ENCODE measurements at places on chromosomes 2 and 18.

- no peak overlapping the region for H3K27ac ChIP-seq
- no peaks in the 10 kb centered on the region for H3K27me3 ChIP-seq
- peaks cover 13% of the 10 kb centered on the region for H3K4me1 ChIP-seq
- H3K36me3 ChIP-seq, result no peaks in the 10 kb centered on the region
Measured at GRCh38 chr2:23387221-23387550, 2.2 kb downstream of the KLHL29 start.

- no peaks in the 10 kb centered on the region for H3K4me1 ChIP-seq
- DNase-seq, result no peak
- peaks cover 25% of the 10 kb centered on the region for H3K27me3 ChIP-seq
- no peak overlapping the region for H3K27ac ChIP-seq
Measured at GRCh38 chr2:88451811-88452564, 505 bp downstream of the FOXI3 start.

GRCh38 chr2:84865181-84865783 lies 15.6 kb downstream of the TRABD2A start:
- H3K4me1 ChIP-seq, result no peaks in the 10 kb centered on the region
- H3K27me3 ChIP-seq, result no peaks in the 10 kb centered on the region
- no peaks in the 10 kb centered on the region for H3K36me3 ChIP-seq
- DNase-seq, result no peak

DNA sequence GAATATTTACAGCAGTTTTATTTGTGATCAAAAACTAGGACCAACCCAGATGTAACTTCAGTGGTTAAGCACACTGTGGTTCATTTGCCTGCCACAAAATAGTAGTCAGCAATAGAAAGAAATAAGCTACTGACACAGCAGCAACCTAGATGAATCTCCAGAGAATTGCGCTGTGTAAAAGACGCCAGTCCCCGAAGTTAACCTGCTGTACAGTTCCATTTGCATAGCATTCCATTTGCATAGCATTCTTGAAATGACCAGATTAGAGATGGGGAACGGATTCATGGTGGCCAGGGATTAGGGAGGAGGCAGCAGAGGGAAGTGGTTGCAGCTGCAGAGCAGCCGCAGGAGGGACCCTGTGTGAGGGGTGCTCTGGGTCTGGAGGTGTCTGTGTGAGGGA lies 39.3 kb upstream of the NFATC1 start:
- DNase-seq, result no peak
- H3K4me3 ChIP-seq, result no peak overlapping the region
- no peaks in the 10 kb centered on the region for H3K4me1 ChIP-seq
- H3K36me3 ChIP-seq, result peaks cover 9% of the 10 kb centered on the region
- H3K27ac ChIP-seq, result no peak overlapping the region

GRCh38 chr2:11303290-11304013 lies 41.0 kb downstream of the ROCK2 start:
- H3K4me3 ChIP-seq, result no peak overlapping the region
- H3K36me3 ChIP-seq, result no peaks in the 10 kb centered on the region
- H3K27me3 ChIP-seq, result no peaks in the 10 kb centered on the region
- peaks cover 8% of the 10 kb centered on the region for H3K4me1 ChIP-seq
- DNase-seq, result no peak

GRCh38 chr2:10204326-10205161 lies 82.0 kb downstream of the RRM2 start:
- H3K4me3 ChIP-seq, result no peak overlapping the region
- no peaks in the 10 kb centered on the region for H3K4me1 ChIP-seq
- no peak overlapping the region for H3K27ac ChIP-seq
- no peak for DNase-seq
- no peaks in the 10 kb centered on the region for H3K36me3 ChIP-seq

- H3K4me1 ChIP-seq, result peaks cover 5% of the 10 kb centered on the region
- DNase-seq, result no peak
- no peak overlapping the region for H3K27ac ChIP-seq
Measured at GRCh38 chr2:174246944-174247381, 1.4 kb downstream of the OLA1 start.

DNA sequence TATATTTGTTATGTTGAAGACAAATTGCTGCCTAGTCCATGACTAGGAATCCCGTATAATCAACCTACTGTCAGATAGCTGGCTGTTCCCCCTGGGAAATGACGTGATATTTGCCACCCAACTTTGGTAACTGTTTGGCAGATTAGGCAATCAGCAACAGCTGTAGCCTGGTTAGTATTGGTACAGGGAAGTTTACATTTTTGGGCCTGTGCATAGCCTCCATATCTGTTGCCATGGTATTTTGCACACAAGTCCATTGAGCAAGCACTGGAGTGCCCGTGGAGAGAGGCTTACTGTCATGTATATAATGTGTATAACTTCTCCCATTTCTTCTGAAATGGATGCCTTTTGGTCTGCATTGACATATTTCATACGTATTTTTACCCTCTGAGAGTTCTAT lies 27.7 kb downstream of the BIRC6 start:
- no peak overlapping the region for H3K4me3 ChIP-seq
- H3K27me3 ChIP-seq, result no peaks in the 10 kb centered on the region
- H3K27ac ChIP-seq, result no peak overlapping the region
- no peak for DNase-seq
- peaks cover 20% of the 10 kb centered on the region for H3K36me3 ChIP-seq

DNA sequence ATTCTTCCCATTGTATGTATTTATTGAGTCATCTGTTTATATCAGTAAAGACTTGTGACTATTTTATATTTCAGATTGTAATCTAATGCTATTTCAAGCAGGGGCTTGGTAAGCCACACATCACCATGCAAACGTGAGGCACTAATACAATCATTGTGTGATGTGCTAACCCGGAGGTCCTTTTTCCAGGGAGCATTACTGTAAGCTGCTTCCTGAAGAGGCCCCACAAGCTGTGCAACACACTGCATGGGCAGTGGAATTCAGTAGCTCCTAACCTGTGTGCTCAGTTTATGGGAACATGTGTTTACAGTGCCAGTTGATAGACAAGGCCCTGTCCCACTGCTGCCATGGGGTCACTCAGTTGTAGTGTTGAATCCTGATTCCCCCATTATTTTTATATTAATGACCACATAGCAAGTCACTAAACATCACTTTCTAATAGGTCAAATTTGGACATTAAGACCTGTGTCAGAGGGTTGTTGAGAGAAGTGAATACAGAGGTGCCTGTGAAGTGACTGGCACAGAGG lies 162.9 kb downstream of the FHOD3 start:
- H3K4me1 ChIP-seq, result no peaks in the 10 kb centered on the region
- no peak overlapping the region for H3K4me3 ChIP-seq
- H3K27me3 ChIP-seq, result no peaks in the 10 kb centered on the region
- no peak for DNase-seq
- no peak overlapping the region for H3K27ac ChIP-seq

DNA sequence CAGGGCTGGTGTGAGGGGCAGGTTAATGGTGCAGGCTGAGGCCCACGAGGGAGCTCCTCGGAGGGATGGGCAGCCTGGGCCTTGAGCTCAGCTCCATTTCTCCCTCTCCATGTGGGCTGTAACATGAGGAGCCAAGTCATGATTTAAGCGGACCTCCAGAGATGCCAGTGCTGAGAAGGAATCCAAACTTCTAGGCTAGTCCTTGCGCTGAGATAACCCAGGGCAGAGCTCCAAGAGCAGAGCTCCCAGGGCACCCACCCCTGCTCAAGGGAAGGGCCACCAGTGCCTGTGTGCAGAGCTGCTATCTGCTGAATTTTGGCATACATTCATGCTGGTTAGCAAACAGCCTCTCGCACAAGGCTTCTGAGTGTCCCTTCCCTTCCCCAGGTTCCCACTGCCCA lies 95.1 kb downstream of the MRO start:
- H3K36me3 ChIP-seq, result peaks cover 2% of the 10 kb centered on the region
- no peaks in the 10 kb centered on the region for H3K4me1 ChIP-seq
- no peak overlapping the region for H3K4me3 ChIP-seq
- no peak overlapping the region for H3K27ac ChIP-seq

DNA sequence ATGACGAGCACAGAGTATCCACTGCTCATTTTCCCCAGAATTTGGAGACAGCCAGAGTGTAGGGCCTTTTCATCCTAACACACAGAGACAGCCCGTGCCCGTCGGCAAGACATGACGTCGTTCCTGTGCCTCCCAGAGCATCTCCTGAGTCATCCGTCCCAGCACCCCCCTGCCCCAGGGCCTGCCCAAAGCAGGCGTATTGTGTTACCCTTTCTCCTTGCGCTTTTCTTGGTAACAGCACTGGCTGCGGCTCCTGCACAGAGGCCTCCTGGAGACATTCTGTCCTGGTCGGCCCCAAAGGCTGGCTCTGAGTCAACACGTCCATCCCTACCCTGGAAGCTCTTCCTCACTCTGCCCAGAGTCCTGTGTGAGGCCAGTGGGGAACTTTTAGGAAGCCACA lies 217.1 kb downstream of the KLHL29 start:
- H3K27ac ChIP-seq, result no peak overlapping the region
- H3K4me3 ChIP-seq, result no peak overlapping the region
- no peaks in the 10 kb centered on the region for H3K36me3 ChIP-seq
- H3K27me3 ChIP-seq, result no peaks in the 10 kb centered on the region

- no peak overlapping the region for H3K27ac ChIP-seq
- no peaks in the 10 kb centered on the region for H3K27me3 ChIP-seq
- peaks cover 49% of the 10 kb centered on the region for H3K36me3 ChIP-seq
- DNase-seq, result no peak
- H3K4me3 ChIP-seq, result no peak overlapping the region
- no peaks in the 10 kb centered on the region for H3K4me1 ChIP-seq
Measured at GRCh38 chr2:135130751-135131150, 78.7 kb downstream of the RAB3GAP1 start.

GRCh38 chr2:206814498-206814897 lies 49.1 kb downstream of the FASTKD2 start:
- no peak for DNase-seq
- no peaks in the 10 kb centered on the region for H3K36me3 ChIP-seq
- no peaks in the 10 kb centered on the region for H3K27me3 ChIP-seq

DNA sequence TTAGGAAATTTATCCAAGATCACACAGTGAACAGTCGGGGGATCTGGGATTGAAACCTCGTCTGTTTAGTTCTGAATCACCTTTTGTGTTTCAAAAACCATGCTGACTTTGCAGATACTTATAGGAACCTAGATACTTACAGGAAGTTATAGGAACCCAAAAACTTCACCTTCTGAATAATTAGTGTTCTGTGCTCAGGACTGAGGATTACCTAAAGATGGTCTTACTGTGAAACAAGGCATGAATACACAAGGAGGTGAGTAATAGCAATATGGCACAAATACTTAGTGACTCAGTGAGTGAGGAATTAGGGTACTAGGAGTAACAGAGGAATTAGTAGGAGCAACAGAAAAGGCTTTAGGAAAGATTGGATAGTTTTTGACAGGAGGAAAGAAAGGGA lies 145.5 kb downstream of the LRATD1 start:
- no peak overlapping the region for H3K4me3 ChIP-seq
- no peak for DNase-seq
- H3K4me1 ChIP-seq, result no peaks in the 10 kb centered on the region
- no peaks in the 10 kb centered on the region for H3K27me3 ChIP-seq
- H3K27ac ChIP-seq, result no peak overlapping the region
- H3K36me3 ChIP-seq, result no peaks in the 10 kb centered on the region

DNA sequence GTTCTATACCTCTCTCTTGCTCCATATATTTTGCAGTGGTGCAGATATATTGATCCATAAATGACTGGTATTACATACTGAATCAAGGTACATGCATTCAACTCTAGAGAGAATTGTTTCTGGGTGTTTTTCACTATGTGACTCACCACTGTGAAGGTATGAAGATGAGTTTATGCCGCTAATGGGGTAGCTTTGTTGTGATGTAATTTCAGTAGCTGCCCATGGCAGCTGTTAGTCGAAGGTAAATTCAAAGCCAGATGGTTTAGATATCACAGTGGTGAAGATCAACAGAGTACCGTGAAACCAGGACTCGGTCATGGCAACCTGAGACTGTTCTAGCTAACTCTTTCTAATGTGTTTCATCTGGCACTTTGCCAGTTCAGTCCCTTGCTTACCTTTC lies 50.4 kb downstream of the PKP4 start:
- no peak for DNase-seq
- H3K4me3 ChIP-seq, result no peak overlapping the region
- H3K4me1 ChIP-seq, result peaks cover 12% of the 10 kb centered on the region
- no peaks in the 10 kb centered on the region for H3K27me3 ChIP-seq

GRCh38 chr2:214244847-214245246 lies 166.0 kb upstream of the VWC2L start:
- no peaks in the 10 kb centered on the region for H3K4me1 ChIP-seq
- H3K4me3 ChIP-seq, result no peak overlapping the region
- H3K27me3 ChIP-seq, result no peaks in the 10 kb centered on the region
- DNase-seq, result no peak
- no peak overlapping the region for H3K27ac ChIP-seq

DNA sequence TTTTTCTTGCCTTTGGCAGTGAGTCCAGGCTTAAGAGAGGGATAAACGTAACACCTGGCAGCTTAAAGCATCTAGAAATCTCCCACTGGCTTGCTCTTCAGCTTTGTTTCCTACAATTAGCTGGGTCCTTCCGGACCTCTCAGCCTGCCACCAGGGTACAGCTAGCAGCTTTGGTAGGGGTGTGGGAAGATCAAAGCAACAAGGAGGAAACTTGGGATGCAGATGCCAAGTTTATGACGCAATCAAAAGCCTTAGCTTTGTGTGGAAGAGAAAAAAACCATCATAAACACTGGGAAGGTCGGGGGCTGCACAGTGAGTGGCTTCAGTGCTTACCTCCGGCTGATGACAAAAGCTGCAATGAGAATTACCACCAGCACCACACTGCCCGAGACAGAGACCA lies 116.9 kb downstream of the EPHA4 start:
- H3K4me1 ChIP-seq, result no peaks in the 10 kb centered on the region
- DNase-seq, result no peak
- H3K4me3 ChIP-seq, result no peak overlapping the region
- H3K27ac ChIP-seq, result no peak overlapping the region
- H3K36me3 ChIP-seq, result no peaks in the 10 kb centered on the region
- no peaks in the 10 kb centered on the region for H3K27me3 ChIP-seq

DNA sequence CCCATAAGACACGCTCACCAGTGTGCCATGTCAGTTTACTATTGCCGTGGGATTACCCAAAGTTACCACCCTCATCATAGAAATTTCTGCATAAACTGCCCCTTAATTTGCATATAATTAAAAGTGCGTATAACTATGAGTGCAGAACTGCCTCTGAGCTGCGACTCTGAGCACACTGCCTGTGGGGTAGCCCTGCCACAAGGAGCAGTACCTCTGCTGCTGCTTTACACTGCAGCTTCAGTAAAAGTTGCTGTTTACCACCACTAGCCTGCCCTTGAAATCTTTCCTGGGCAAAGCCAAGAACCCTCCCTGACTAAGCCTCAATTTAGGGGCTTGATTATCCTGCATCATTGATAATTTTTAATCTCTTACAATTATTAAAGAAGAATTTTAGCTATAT lies 213.9 kb upstream of the MAP2 start:
- DNase-seq, result no peak
- H3K36me3 ChIP-seq, result no peaks in the 10 kb centered on the region
- no peak overlapping the region for H3K27ac ChIP-seq
- H3K27me3 ChIP-seq, result no peaks in the 10 kb centered on the region
- H3K4me1 ChIP-seq, result no peaks in the 10 kb centered on the region

All from liver (tissue), 10 donors.